ENCODE measurements at places on chromosomes 16 and 17. TPM values are rescaled to one million over a fixed set of nuclear protein-coding genes. Genes with fewer than 3 reads are reported as not detected.

The ABCA5 gene
- total RNA-seq = 20.2 TPM

The TM4SF5 gene
- total RNA-seq = not detected

The NDRG4 gene
- 290 TPM for total RNA-seq

The AOC2 gene
- 0.32 TPM for total RNA-seq

The CA10 gene
- total RNA-seq = not detected

The CRYBA1 gene
- not detected for total RNA-seq

All from Right ventricle myocardium superior (tissue), 1 donor.